ENCODE measurements at places on chromosomes 5 and 9. TPM values are rescaled to one million over a fixed set of nuclear protein-coding genes. Genes with fewer than 3 reads are reported as not detected.

- DNase-seq = no peak
Measured at GRCh38 chr5:139063664-139064054, 134.5 kb downstream of the SIL1 start.

GRCh38 chr5:171137768-171138525 is 171.1 kb upstream of the TLX3 start:
- peak; percentile 16 for DNase-seq

- no peak for DNase-seq
Measured at GRCh38 chr5:23089286-23089685, 236.1 kb upstream of the CDH12 start.

DNA sequence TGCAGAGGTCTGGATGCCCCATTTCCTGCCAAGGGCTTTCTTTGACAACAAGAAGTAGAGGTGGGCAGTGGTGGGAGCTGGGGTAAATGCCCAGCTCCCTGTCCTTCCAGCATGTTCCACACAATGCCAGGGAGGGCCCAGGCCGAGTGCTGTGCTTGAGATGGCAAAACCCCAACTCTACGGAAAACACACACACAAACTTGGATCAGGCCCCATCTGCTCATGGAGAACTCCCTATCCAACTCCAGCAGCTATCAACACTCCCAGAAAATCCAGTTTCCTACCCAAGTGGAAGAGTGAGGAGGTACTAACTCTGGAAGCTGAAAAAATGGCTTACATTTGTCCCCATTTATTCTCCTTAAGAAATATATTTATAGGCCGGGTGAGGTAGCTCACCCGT is 61.1 kb upstream of the FUBP3 start:
- no peak for DNase-seq

DNA sequence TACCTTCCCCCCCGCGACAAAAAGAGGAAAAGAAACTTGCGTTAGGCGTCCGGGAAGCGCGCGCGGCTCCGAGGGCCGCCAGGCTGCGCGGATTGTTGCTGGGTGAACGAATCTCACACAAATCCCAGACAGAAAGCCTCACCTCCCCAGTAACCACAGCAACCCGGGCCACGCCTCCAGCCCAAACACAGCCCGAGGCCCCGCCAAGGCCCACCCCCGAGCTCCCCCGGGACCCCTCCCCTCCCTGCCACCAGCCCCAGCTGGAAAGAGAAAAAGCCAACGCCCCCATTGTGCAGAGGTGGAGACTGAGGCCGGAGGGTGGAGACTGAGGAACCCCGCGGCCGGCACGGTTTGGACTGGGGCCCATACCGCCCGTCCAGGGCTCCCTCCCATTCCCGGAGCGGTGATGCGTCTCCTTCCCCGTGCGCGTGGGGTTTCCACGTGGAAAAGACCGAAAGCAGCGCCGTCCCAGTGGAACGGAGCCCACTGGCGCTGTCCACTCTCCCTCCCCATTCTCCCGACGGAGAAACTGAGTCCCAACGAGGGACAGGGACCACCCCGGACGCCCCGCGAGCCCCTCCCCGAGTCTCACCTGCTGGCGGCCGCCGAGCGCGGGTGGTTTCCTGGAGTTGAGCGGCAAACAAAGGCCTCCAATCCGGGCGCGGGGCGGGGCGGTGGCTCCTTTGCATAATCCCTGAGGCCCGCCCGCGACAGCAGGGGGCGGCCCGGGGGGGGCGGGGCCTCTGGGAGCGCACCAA is 10.2 kb upstream of the AKNA start:
- no peak for DNase-seq

- DNase-seq = no peak
Measured at GRCh38 chr5:144464306-144464705, 293.6 kb downstream of the KCTD16 start.

- DNase-seq = no peak
Measured at GRCh38 chr9:99634186-99634585, 187.5 kb upstream of the NR4A3 start.

DNA sequence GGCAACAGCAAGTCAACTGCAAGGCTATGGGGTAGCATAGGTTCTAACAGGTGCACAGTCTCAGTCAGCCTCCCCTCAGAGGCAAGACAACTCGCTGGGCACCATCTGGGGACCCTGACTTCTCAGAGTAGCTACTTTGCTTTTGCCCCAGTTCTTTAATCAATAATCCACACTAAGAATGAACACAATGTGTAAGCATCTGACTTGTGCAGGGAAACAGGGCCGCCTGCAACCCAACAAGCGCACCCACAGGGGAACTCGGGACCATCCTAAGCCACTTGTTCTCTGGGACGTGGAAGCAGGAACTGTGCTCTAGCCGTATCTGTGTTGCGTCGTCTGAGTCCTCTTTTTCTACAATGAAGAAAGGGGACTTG is 1.9 kb downstream of the MOB3B start:
- DNase-seq = no peak

DNA sequence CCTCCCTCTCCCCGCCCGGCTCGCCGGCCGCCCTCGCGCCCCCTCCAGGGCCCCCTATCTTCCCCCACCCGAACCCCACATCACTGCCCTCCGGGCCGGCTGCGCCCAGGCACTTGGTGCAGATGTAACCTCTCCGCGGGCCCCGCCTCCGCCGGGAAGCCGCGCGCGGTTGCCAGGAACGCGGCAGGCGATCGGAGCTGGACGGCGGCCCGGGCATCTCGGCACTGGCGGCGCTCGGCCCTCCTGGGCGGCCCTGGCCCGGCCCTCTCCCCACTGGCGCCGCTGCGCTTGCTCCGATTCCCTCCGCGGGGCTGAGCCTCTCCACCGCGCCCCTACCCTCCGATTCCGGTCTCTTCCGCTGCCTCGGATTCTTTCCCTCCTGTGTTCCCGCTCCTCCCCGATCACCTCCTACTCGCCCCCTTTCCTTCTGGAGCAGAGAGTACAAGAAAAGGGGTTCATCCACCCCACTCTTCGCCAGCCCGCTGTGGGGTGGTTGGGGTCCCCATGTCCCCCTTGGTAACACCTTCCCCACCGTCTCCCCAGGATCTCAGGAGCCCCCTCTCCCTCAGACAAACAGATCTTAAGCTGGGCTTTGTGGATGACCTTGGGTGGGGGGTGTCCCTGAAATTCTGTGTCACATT is 70.6 kb downstream of the C9orf50 start:
- DNase-seq = no peak

The CARTPT gene
- total RNA-seq = not detected

The NEUROG1 gene
- not detected for total RNA-seq

The PCDHB8 gene
- not detected for total RNA-seq

The NR2F1 gene
- total RNA-seq = 14.8 TPM

Data from epithelial cell of proximal tubule (primary cell).